ENCODE measurements at places on chromosomes 13 and 19. TPM values are rescaled to one million over a fixed set of nuclear protein-coding genes. Genes with fewer than 3 reads are reported as not detected.

GRCh38 chr13:38180670-38181069 is 169.0 kb upstream of the UFM1 start:
- DNase-seq, result no peak

Gene CNFN
- 1.1 TPM for total RNA-seq

DNA sequence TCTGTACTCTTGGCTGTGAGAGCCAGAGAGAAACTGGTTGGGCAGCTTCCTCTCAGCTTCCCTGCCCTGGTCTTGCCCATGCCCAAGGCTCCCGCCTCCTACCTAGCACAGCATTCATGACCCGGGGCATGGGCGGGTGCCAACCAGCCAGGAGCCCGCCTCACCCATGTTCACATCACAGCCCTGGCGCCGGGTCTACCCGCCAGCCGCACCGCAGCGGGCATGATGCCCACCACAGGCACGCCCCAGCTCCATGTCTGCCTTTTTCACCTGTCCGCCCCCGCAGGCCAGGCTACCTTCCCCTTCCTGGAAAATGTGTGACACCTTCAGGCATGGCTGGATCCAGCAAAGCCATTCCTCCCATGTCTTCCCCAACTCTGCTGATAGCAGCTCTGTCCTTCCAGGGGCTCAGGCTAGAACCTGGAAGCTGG is 42.1 kb downstream of the PTPRS start:
- no peak for DNase-seq

DNA sequence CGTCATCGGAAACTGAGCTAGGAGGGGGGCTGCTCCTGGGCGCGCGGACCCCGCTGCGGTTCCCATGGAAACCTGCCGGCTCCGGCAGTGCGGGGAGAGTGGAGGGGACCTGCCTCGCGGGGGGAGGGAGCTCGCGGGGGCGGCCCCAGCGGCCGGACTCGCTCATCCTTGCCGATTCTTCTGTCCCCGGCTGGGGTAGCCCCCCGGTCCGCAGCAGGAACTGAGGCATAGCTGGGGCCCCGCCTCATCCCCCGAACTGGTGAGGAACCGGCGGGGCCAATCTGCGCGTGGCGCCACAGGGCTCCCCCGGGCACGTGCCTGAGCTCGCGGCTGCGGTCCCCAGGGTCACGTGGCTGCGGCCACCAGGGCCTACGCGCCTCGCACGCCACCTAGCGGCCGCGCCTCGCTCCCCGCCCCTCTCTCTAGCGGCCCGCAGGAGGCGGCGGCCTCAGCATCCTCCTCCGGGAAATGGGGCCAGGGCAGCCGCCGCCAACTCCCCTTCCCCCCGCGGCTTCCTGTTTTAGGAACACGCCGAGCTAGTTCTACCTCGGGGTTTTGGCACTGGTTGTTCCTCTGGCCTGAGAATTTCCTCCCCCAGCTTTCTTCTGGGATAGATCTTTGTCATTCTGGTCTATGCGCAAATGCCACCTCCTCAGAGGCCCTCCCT is 1.7 kb upstream of the ELAVL3 start:
- peak; percentile 93 for DNase-seq

Gene OR7C1
- total RNA-seq, result under 0.01 TPM

Gene CDX2
- total RNA-seq, result not detected

Gene JAK3
- 127 TPM for total RNA-seq

- peak; percentile 46 for DNase-seq
Observed at GRCh38 chr13:78598116-78598781, 5.1 kb downstream of the POU4F1 start.

DNA sequence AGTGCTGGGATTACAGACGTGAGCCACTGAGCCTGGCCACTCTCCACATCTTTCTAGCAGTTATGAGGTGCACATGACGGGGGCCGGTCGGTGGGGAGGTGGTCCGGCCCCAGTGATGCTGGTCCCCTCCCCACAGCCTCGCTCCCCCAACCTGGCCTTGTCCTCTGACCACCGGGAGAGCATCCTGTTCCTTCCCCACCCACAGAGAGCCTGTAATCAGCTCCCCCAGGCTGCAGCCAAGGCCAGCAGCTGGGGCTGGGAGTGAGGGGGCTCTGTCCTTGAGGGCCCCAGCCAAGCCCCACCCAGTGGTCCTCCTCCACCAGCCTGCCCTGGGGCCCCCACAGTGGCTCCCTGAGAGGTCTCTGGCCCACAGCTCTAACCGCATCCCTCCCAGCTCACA is 3.0 kb upstream of the INSL3 start:
- DNase-seq, result no peak

Gene TUBA3C
- not detected for total RNA-seq

DNA sequence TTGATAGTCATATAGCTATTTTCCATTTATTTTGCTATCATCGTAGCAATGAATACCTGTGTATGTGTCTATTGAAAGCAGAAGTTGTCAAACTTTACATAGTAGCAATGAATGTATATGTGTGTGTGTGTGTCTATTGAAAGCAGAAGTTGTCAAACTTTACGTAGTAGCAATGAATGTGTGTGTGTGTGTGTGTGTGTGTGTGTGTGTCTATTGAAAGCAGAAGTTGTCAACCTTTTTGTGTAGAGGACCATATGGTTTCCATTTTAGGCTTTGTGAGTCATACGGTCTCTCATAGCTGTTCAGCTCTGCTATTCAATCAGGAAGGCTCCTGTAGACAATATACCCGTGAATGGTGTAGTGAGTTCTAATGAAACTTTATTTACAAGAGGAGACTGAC is 20.8 kb downstream of the NLRP4 start:
- DNase-seq, result no peak

Gene DCT
- total RNA-seq, result under 0.01 TPM

Gene FUT3
- under 0.01 TPM for total RNA-seq

Gene C19orf81
- 1.6 TPM for total RNA-seq

Gene PMIS2
- not detected for total RNA-seq

DNA sequence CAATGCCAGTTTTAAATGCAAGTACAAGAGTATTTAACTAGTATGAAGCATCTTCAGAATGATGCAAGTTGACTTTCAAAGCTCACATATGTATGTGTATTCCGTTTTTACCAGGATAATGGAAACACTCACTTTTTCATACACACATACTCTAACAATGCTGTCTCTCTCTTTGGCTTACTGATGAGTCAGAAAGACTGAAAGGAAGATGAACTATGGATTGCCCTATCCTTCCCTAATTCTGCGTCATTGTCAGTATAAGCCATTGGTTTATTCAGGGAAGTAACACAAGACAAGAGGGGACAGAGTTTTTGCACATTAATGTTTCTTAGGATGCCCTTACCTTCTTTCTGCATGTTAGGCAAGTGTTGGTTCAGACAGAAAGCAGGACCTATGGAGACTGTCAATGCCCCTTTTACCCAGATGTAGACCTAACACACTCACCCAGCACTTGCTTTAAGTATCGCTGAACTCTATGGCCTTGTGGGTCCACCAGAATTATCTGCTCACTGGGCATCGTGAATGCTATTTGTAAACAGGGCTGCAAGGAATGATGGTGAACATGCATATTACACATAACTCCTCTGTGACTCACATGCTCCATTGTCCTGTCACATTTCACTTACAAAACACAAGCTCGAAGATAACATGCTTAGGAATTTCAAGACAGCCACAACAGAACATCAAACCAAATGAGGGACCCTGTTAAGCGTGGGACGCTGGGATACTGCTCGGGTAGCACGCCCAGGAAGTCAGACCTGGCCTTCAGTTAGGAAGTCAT is 10.0 kb upstream of the OXGR1 start:
- no peak for DNase-seq

DNA sequence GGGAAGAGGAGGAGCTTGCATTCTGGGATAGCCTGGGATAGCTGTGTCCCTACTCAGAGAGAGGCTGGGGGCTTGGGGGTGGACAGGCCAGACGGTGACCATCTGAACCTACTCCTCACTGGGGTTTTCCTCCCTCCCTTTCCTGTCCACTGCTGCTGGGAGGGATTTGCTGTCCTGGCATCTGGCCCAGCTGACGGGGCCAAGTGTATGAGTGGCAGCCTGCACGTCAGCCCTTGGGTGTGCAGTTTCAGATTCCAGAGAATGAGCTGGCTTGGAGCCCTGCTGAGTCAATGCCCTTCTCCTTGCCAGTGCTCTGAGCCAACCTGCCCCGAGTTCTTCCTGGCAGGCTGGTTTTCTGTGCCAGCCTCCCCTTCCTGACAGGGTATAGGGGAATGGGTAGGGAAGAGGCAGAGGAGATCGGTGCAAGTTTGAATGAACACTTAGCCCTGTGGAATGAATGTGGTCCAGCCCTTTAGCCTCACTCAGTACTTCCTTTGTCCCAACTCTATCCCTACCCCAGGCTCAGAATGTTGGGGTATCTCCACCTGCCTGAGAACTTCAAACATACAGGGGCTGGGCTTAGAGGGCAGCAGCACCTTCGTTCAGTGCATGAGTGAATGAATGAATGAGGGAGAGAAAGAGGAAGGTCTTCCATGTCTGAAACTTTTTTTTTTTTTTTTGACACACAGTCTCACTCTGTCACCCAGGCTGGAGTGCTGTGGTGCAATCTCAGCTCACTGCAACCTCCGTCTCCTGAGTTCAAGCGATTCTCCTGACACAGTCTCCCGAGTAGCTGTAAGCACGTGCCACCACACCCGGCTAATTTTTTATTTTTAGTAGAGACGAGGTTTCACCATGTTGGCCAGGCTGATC is 1.8 kb upstream of the ANGPTL4 start:
- DNase-seq, result peak; percentile 35

DNA sequence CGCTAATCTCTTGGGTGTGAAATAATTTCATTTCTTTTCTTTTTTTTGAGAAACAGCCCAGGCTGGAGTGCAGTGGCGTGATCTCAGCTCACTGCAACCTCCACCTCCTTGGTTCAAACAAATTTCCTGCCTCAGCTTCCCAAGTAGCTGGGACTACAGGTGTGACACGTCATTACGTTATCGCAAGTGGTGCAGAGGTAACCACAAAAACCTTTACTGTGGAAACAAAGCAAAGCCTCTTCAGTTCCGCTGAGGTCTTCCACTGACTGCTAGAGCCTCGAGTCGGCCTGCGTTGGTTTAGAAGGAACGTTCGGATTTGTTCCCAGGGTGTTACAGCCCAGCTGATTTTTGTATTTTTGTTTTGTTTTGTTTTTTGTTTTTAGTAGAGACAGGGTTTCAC is 2.0 kb upstream of the ZNF784 start:
- no peak for DNase-seq

GRCh38 chr13:105906746-105907145 is 628.7 kb downstream of the EFNB2 start:
- DNase-seq, result no peak

GRCh38 chr19:58204566-58204965 is 21.7 kb downstream of the ZNF274 start:
- no peak for DNase-seq

GRCh38 chr19:34135054-34135800 is 37.1 kb upstream of the LSM14A start:
- DNase-seq, result no peak

DNA sequence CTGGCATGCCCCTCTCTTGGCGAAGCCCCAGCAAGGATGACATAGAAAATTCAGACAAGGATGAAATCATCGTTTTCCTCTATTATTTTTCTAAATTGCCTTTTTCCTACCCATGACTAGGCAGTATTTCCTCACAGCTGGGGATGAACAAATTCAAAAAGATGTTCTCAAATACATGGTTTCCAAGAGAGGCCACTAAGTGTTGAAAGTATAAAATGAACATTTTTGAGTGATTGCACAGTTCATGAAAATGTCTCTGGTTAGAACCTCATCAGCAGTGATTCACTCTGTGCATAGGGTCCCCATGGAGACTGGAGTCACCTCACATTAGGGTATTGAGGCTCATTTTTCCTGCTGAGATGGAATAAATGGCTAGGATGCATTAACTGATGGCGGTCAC is 373.7 kb downstream of the DNAJC15 start:
- DNase-seq, result no peak

DNA sequence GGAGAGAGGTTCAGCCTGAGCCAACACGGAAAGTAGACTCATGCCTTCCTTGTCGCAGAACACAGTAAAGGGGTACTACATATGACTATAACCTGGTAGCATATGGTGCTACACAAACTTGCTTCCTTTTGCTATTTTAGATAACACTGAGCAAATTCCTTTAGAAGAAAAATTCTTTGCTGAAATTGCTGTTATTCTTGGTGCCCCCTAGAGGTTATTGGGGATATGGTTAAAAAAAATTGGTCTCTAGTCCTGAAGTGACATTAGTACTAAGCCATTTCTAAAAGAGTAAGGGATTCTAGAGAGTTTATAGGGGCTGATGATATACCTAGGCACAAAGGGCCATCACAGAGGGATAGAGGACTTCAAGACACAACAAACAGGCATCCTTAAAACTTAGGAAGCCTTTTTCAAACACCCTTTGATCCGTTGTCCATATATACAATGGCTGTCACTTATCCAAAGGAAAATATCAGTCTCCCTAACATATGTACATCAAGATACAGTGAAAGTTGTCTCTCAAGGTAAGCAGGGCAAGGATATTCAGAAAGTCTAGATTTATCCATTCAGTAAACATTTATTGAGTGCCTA is 13.9 kb upstream of the HS6ST3 start:
- no peak for DNase-seq

Gene PEAK3
- under 0.01 TPM for total RNA-seq

Gene ZNF473
- 8.6 TPM for total RNA-seq

Gene TYROBP
- total RNA-seq, result 25.0 TPM

GRCh38 chr13:42751693-42752092 is 29.7 kb upstream of the FAM216B start:
- DNase-seq, result no peak
